ENCODE measurements at places on chromosomes 3 and 15.

- DNase-seq: no peak
Measured at GRCh38 chr15:81334768-81335435, 11.0 kb upstream of the STARD5 start.

DNA sequence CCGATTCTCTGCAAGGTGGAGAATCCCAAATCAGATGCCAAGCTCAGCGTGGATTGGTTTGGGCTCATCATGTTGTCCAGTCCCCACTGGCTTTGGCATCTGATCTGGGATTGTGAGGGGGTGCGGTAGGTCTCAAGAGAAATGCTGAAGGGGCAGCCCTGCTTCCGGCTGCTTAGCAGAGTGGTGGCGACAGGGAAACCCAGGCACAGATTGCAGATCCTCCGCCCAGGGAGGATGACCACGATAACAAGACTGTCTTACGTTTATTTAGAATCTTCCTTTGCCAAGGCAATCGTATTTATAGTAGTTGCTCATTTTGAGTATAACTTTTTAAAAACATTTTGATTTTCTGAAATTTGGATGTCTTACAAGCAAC is 61.1 kb downstream of the SLC12A8 start:
- no peak for DNase-seq

- DNase-seq: no peak
Measured at GRCh38 chr3:186520957-186521842, 23.0 kb downstream of the CRYGS start.

DNA sequence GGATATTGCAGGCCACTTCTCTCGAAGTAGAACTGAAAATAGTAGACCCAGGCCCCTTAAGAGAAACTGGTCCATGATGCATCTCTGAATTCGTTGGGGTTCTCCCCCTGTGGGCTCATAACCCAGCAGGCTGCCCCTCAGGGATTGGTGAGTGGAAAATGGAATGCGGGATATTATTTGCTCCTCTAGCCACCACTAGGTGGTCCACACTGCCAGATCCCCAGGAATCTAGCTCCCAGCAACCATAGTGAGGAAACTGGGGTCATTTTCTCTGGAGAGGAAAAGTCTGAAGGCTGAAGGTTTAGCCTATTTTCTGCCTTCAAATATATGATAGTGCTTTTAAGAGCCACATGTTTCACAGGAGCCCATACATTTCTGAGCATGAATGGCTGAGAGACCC is 6.7 kb downstream of the CX3CR1 start:
- no peak for DNase-seq

GRCh38 chr3:72836923-72837322 is 11.3 kb downstream of the SHQ1 start:
- peak; percentile 14 for DNase-seq

DNA sequence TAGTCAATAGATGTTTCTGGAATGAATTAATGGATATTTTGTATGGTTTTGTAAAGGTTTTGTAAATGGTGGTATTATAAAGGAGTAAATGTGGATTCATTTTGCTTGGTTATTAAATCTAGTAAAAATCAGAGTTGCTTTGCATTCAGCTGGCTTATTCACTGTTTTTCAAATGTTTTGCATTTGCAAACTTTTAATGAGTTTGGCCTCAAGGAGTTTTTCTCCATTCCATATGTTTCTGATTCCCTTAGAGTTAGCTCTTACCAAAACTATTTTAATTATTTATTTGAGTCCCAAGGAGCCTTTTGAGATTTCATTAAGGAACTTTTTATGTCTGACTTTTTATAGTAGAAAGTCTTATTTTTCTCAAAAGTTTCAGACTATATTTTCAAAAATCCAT is 992.2 kb downstream of the DIPK2A start:
- DNase-seq: no peak

Data from NCI-H2029 (cell line).